Small intestine (tissue), 16 donors: ENCODE measurements at places on chromosomes 13 and 19.

- DNase-seq, result peak; percentile 39
Measured at GRCh38 chr19:11420429-11421370, 1.6 kb upstream of the RGL3 start.

GRCh38 chr19:4266253-4267000 lies 12.6 kb upstream of the SHD start:
- DNase-seq, result no peak

- DNase-seq, result no peak
Measured at GRCh38 chr13:108315273-108315672, 45.8 kb downstream of the TNFSF13B start.

DNA sequence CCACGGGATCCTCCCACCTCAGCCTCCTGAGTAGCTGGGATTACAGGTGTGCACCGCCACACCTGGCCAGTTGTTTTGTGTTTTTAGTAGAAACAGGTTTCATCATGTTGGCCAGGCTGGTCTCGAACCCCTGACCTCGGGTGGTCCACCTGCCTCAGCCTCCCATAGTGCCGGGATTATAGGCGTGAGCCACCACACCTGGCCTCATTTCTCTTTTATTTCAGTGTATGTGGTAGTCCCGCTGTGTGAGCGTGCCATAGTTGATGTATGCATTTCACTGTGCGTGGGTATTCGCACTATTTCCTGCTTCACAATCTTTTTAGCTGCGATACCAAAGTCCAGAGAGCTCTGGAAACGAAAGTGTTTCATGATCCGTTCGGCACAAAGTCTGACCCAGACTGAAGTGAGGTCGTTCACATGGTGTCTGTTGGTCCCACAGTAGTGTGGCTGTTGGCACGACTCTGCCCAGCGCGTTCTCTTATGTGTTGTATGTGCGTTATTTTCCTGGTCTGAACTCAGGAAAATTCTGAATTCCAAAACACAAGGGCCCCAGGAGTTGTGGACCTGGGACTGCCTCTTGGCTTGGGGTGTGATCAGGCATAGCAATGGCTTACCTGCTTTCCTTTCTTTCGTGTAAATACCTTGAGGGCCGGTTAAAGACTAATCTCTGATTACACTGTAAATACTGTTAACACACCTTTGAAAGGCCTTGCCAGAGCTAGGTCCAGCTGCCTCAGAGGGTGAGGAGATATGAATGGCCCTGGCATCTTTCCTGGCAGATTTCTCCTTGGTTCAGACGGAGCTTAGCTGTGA lies 8.6 kb downstream of the EPN1 start:
- DNase-seq, result peak; percentile 97

DNA sequence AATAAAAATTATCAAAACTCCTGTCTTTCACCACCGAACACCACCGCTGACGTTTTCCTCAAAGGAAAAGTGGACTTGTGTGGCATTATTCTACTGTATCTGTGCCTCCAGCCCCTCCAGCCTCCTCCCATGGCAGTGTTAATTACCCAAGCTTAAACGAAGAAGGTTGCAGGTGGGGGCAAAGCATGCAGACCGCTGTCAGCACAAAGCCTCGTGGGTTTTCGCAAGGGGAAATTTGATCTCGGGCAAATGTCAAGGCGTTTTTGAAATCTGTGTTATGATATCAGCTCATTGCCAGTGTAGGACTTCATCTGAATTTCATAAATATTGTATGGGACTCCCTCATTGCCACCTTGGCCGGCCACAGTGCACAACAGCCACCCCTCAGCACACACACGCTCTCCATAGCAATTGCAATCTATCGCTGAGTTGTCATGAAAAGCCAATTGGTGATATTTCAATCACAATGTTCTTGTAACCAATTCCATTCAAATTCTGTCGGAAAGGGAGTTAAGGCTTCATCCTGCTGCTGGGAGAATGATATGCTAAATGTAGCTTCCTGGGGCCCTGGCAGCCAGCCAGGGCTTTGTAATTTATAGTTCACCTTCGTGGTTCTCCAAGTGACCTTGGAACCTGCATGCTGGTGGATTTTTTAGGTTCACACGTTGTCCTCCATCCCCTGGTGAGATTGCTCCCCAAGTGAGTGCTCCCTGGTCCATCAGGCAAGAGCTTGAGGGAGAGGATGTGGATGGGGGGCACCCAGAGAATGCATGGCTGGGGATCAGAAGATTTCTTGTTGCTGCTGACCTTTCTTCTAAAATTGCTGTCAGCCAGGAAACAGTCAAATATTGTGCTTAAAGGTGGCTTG lies 16.6 kb downstream of the CHST8 start:
- DNase-seq, result no peak

- no peak for DNase-seq
Measured at GRCh38 chr13:45966715-45967114, 85.8 kb downstream of the ZC3H13 start.

DNA sequence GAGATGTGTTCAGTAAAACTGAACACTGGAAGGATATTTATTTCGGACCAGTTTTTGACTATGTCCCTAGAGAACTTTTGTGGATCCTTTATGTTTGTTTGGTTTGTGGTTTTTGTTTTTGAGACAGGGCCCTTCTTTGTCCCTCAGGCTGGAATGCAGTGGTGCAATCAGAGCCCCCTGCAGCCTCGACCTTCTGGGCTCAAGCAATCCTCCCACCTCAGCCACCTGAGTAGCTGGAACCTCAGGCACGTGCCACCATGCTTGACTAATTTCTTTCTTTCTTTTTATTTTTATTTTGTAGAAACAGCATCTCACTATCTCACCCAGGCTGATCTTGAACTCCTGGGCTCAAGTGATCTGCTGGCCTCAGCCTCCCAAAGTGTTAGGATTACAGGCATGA lies 955 bp upstream of the ZNF709 start:
- no peak for DNase-seq

DNA sequence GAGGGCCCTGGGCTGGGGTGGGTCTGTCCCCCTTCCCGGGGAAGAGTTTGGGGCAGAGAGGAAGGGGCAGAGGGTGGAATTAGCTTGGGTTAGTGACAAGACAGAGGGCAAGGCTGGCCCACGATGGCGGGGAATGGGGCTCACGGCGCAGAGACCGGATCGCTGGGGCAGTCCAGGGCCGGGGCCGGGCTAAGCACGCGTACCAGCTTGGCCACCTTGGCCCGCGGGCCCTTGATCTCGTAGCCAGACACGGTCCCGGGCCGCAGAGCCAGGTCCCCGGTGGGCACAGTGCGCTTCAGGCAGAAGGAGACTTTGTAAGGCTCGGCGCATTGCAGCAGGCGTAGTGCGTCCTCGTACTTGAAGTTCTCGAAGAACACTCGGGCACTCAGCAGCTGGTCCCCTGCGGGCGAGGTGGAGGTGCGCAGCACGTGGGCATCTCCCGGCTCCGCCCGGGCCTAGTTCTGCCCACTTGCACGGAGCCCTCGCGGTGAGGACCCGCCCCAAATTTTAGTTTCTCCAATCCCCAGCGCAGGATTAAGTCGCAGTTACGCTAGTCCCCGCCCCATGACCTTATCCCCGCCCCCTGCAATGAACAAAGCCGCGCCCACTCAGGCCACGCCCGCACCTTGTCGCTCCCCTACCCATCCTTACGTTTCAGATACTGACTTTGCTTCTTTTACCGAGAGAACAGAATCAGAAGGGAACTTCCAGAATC lies 8.6 kb upstream of the HIPK4 start:
- DNase-seq, result peak; percentile 55

GRCh38 chr13:80901111-80901510 lies 560.2 kb upstream of the SPRY2 start:
- no peak for DNase-seq

DNA sequence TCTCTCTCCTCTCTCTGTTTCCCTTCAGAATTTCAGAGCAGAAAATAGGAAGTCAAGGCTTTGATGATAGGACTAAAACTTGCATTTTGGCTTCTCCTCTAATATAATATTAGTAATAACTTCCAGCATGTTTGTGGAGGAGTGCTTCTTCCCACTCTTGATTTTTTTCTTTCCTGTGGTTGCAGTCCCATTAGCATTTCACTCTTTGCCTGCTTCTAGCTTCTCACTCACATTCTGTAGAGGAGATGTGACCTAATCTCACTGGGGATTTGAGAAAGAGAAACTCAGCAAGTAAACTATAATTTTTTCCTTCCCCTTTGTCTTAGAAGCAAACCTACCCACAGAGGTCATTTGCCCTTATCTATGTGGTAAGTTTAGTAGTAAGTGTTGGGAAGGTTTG lies 169.4 kb upstream of the HTR2A start:
- no peak for DNase-seq

GRCh38 chr13:82129281-82129680 lies 1753.0 kb downstream of the SLITRK1 start:
- DNase-seq, result no peak

- DNase-seq, result no peak
Measured at GRCh38 chr13:40563350-40564125, 102.9 kb downstream of the FOXO1 start.

GRCh38 chr13:95553581-95554385 lies 1.3 kb downstream of the CLDN10 start:
- DNase-seq, result peak; percentile 31

GRCh38 chr19:24081056-24081455 lies 5.9 kb upstream of the ZNF254 start:
- no peak for DNase-seq

DNA sequence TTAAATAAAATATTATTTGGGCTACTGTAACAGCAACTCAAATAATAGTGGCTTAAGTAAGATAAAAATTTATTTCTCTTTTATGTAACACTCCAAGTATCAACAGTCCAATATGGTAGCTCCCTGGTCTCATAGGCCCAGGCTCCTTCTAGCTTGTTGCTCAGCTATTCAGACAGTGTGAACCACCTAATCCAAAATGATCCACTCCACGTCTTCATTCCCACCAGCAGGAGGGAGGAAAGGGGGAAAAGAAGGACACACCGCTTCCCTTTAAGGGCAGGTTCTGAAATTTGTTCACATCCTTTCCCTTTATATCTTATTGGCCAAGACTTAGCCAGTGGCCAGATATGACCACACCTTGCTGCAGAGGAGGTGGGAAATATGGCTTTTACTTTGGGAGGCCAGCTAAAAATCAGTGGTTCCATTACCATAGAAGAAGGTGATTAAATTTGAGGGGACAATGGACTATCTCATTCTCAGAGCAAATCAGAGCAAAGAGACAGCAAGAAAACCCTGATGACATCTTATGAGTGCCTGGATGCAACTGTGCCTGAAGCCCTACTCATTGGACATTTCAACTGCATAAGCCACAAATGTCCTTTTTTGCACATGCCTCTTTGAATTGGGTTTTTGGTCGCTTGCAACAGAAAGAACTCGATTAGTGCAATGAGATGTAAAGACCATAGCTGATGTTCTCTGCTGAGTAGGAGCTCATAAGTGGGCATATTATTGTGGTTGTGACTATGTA lies 7.0 kb upstream of the EPOR start:
- DNase-seq, result no peak

- peak; percentile 89 for DNase-seq
Measured at GRCh38 chr13:27533155-27533643, 82.8 kb upstream of the MTIF3 start.

DNA sequence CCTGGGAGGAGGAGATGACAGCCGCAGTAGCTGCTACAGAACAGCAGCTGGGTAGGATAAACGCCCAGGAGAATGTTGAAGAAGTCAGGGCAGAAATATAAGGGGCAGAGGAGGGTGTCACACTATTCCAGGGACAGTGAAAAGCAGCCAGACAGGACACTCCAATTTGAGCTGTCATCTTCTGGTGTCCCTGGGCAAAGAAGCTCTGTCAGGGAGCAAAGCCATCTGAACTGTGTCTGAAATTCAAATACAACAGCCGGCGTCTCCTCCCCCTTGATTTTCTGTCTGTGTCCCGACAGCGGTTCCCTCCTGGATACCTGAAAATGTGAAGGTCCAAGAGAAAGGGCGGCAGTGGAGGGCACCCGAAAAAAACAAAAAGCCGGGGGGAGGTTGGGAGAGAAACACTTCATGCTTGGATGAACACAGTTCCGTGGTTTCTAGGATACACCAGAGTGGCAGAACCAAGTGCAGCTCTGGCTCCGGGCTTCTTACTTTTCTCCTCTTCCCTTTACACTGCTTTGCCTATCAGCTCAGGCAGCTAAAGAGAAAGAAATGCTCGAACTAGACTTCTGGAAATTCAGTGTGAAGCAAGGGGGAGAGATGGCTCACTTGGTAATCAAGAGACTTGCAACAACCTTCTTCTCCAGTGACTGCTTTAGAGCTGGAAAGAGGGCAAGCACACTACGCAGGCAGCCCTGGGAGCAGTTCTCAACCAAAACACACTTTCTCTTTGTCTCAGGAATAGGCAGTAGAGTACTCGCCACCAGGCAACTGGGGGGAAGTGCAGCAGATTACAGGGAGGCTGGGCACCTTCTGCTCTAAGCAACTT lies 465.6 kb downstream of the ITGBL1 start:
- DNase-seq, result peak; percentile 2

GRCh38 chr19:58545286-58546018 lies 1.6 kb downstream of the TRIM28 start:
- DNase-seq, result no peak

DNA sequence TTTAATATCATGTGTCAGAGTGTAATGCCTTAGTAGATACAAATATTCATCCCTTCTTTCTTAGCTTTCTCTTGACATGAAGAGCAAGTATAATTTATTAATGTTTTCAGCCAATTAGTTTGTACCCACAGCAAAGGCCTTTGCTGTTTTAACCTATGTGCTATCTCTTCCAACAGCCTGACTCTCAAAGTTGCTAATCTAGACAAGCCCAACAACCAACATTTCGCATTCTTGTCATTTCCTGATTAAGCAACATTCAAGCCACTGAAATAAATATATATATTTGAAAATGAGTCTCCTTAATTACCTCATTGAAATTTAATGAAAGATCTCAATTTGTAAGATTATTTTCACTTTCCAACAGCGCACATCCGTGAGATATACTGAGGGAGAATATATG lies 18.5 kb downstream of the EPSTI1 start:
- DNase-seq, result no peak
